ENCODE measurements at places on chromosomes 11 and 22.
A peak's percentile ranks its signal among the peaks of the same experiment; 100 is the strongest.

DNA sequence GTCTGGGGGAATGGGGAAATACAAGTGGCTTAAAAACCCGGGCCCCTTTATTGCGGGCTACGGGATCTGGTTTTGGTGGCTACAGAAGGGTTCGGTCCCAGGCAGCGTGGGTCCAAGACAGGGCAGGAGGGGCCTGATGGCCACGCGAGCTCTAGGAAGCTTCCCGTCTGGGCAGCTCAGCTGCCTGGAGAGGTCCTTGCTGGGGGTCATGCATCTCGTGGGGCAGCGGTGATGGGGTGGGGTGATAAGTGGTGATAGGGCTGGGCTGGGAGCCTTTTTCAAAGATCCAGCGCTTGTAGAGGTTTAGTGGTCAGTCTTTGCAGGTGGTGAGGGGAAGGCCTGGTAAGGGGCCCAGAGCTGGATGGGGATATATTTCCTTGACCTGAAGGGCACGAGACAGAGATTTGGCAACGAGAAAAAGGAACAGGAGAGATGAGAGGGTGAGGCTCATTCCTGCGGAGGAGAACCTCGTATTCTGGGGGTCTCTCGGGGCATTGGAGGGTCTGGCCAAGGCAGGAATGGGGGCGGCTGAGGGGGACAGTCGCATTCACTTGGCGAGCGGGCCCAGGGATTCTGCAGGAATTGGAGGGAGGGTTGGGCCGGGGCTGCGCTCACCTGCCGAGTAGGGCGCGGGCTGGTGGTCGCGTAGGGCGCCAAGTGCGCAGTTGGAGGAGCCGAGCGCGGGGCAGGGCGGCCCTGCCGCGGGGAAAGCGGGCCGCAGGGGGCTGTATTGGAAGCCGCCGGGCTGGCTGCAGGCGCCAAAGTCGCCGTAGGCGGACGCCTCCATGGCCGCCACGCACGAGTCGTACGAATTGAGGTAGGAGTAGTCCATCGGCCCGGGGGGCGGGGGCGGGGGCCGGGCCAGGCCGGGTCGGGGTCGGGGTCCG is 560 bp downstream of the PHOX2A start:
- DNase-seq, result no peak

DNA sequence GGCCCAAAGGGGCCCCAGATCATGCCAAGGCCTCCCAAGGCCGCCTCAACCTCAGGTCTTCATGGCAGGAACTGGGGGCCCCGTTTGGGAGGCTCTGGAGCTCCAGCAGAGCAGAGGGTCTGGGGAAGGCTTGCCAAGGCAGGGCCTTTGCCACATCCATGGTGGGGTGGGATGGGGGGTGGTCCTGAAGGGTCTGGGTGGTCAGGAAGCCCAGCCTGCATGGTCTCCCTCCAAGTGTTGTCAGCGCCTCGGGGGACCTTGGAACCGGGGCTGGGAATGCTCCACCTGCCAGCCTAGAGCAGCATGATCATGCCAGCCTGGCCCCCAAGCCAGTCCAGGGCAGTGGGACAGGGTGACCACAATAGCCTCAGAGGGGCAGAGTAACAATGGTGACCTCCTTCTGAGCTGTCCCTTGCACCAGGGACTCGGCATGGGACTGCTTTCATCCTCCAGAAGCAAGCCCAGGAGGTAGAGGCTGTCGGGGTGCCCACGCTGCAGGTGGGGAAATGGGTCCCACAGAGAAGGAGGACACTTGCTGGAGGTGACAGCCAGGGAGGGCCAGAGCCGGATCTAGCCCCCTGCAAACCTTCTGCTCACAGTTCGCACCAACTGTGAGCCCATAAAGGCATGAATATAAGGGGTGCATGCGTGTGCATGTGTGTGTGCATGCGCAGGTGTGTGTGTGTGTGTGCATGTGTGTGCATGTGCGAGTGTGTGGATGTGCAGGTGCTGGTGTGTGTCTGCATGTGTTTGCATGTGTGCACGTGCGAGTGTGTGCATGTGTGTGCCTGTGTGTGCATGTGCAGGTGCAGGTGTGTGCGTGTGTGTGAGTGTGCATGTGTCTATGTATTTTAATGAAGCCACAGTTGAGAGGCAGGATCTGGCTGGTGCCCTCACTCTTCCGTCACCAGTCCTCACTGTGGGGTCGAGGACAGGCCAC is 63.8 kb downstream of the MYEOV start:
- DNase-seq, result no peak

GRCh38 chr11:3686751-3687150 is 15.6 kb upstream of the CHRNA10 start:
- no peak for DNase-seq

DNA sequence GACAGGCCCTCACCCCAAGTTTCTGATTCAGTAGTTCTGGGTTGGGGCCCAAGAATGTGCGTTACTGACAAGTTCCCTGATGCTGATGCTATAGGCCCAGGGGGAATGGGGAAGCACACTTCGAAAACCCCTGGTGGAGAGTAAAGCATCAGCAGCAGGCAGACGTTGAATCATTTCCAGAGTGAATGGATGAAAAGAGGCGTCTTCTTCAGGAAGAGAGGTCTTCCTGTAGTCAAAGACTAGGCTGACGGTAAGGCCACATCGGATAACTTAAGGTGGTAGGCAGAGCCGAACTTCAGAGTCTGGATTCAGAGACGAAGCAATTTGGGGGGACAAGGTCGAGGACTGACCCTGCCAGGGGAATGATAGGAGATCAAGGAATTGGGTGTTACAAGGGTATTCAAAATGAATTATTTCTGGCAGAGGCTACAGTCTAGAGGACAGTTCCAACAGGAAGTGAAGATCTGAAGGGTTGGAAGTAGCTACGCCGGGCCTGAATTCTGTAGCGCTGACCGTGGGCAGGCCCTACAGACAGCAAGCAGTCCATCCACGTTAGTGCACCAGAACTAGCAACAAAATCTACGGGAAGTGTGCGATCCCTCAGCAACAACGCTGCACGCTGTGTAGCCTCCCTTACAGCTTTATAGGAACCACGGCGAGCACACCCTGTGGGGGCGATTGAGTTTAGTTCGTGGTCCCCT is 862 bp upstream of the CENATAC start:
- no peak for DNase-seq

DNA sequence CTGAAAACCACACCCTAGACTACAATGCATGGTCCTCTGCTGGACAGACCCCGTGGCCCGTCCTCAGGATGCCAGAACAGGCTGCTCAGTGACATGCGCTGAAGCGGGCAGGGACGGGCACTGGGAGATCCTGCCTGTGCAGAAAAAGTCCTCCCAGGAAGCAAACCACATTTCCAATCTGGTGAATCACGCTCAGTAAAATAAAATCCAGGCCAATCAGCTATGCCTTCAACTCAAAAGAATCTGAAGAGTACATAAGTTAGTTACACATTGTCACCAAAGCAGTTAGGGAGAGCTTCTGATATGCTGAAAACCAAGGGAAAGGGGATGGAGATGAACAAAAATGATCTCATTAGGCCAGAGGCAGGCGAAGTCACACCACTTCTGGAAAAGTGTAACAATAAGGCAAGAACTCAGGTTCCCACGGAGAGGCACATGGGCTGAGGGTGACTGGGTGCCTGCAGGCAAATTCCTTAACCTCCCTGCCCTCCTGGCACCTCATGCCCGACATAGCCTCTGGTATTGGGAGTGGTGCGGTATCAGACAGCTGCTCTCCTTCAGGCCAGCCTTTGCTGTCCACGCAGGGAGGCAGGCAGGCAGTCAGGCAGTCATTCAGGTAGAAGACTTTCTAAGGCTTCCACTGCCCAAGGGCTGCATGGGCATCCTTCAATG is 66.4 kb downstream of the APOL5 start:
- peak; percentile 83 for DNase-seq

DNA sequence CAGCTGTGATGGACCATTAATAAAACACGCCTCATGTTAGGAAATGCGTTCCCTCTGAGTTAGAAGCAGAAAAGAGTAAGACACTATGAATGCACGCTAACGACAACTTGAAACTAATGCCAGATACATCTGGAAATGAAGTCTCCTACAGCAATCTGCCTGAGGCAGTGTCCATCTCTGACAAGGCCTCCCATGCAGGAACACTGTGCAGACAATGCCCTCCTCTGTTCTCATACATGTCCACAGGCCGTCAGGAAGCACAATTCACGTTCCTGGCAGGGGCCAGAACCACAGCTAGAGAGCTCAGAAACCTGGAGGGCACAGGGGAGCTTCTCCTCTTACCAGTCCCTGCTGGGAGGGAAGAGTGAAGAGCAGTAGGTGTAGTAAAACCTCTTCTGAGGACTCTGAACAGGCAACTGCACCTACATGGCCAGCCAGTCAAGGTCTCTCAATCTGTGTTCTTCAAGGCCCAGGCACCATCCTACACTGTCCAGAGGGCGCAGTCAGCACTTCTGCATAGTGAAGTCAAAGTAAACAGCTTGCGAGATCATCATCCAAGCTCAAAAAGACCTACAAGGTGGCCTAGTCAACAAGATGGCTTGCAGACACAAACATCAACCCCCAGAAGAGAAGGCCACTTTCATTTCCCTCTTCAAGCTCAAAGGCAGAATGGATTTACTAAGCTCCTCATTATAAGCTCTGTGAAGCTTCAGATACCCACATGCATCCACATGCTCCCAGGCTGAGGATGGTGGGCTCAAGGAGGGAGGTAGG is 41.5 kb upstream of the CYP2D6 start:
- peak; percentile 70 for DNase-seq

- DNase-seq, result no peak
These were observed 103.8 kb upstream of the CHORDC1 start for GRCh38 chr11:90326647-90327046.

DNA sequence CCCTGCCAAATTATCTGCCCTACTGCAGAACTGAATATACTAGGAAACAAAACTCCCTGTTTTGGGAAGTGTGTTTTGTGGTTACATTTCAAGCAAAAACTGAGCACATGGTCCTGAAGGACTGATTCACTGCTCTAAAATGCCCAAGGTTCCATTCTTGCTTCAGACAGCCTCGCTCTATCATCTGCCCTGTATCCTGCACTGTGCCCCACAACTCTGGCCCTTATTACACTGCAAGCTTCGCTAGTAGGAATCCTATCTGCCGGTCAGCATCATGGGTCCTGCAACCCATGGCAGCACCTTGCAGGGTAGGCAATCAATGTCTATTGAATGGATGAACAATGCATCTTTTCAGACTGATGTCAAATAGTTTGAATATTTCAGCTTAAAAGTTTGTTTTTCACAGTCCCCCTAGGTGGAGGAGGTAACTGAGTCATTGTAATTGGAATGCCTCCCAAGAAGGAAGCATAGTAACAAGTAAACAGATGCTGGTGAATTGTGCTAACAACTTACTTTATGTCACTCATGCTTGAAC is 21.3 kb downstream of the LAYN start:
- peak; percentile 89 for DNase-seq

GRCh38 chr11:58900479-58901420 is 38.5 kb upstream of the GLYATL1 start:
- DNase-seq, result peak; percentile 78

- no peak for DNase-seq
These were observed 128 bp downstream of the TAF10 start for GRCh38 chr11:6611963-6612212.

- no peak for DNase-seq
These were observed 300.4 kb downstream of the TMEM135 start for GRCh38 chr11:87338046-87338639.

All from foreskin fibroblast (primary cell).